ENCODE measurements at places on chromosomes 5 and 9.
A peak's percentile ranks its signal among the peaks of the same experiment; 100 is the strongest.

GRCh38 chr9:111232997-111233790, 96.8 kb downstream of the OR2K2 start:
- no peak for DNase-seq

DNA sequence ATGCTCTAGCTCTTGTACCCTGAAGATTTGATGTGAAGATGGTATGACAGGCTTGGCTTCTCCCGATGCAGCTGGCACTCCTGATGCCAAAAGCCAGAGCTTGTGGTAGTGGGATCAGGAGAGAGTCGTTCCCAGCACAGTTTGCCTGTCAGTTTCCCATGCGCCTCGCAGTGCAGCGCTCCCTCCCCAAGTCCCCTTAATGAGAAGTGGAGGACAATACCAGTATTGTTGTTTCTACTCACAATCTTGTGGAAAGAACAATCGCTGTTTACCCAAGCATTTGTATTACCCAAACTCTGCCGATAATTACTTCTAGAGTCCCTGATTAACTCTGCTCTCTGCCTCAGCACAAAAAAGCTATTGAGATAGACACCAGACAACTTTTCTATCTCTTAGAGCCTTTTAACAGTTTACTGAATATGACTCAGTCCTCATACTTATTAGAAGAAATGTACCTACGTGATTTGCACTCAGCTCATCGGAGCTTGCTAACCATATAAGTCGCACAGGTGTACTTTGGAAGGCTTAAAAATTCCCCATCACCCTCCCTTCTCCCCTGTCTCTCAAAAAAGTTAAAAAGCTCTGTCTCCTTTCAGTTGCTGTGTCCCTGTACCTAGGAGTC, 283.2 kb upstream of the TMEM161B start:
- no peak for DNase-seq

- no peak for DNase-seq
These were observed 63.2 kb downstream of the CFAP90 start for GRCh38 chr5:7787770-7788169.

DNA sequence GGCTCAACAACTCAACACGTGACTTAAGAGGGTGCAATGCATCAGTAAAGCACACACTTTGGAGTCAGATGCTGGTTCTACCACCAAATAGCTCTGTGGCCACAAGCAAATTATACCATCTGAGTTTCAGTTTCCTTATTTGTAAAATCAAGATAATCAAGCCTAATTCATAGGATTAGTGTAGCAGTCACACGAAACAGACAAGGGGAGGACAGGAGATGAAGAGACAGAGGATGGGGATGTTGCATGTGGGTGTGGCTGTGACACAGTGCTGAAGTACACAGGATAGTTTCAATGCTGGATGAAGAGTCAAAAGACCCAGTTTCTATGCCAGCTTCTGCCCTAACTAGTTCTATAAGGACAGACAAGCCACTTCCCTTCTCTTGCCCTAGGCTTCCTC, 60.2 kb downstream of the SPOCK1 start:
- DNase-seq = no peak

DNA sequence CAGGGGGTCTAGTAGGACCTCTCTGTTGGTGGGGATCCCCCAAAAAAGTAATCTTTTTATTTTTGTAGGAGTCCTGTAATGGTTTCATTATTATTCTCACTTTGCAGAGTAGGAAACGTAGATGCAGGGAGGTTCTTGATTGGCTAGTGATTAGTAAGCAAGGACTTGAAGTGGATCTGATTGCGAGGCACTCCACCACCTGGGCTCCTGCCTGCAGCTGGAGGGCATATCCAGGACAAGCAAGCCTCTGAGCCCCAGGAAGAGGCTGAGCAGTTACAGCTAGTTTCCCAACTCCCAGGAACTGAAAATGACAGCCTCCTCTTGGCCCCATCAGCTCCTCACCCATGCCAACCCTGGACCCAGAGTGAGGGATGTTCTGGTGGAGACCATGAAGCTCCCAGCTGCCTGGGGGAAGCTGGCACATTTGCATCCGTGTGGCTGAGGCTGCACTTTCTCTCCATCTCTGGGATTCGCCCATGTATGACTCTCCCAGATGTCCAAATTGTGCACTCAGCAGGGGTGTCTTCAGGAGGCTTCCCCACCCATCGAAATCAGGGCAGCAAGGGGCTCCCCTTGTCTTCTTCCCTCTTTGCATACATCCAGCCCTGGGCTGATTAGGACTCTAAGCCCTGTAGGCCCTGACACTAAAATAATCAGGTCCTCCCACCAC, 10.2 kb downstream of the KCNIP1 start:
- no peak for DNase-seq

DNA sequence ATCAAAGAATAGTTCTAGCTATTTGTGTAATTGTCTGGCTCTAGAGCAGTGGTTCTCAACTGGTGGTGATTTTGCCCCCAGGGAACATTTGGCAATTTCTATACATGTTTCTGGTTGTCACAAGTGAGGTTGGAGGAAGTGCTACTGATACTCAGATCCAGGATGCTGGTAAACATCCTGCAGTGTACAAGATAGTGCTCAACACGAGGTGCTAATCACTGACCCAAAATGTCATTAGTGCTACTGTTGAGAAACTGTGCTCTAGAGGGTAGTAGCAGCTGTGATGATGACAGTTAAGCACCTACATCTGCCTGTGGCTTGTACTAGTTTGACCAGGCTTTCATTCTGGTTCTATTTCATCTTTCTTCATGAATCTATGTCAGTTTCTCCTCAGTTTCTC, 22.1 kb downstream of the LRRC19 start:
- no peak for DNase-seq

DNA sequence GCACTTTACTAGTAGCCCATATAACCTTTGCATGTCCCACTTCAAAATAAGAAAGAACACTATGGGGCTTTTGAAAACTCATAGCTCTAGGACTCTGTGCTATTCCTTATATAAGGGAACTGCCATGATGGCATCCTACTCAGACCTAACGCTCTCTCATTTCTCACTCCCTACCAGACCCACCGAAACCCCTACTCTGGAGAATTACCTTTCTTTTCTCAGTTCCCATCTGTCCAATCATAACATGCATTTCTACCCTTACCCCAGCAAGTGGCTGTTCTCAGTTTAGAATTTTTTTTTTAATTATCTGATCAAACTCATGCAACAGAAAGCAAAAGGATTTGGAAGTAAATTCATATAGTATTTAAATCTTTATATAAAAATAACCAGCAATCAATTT, 27.3 kb downstream of the CARNMT1 start:
- no peak for DNase-seq

- no peak for DNase-seq
These were observed 163.6 kb upstream of the PRLR start for GRCh38 chr5:35393901-35394300.

DNA sequence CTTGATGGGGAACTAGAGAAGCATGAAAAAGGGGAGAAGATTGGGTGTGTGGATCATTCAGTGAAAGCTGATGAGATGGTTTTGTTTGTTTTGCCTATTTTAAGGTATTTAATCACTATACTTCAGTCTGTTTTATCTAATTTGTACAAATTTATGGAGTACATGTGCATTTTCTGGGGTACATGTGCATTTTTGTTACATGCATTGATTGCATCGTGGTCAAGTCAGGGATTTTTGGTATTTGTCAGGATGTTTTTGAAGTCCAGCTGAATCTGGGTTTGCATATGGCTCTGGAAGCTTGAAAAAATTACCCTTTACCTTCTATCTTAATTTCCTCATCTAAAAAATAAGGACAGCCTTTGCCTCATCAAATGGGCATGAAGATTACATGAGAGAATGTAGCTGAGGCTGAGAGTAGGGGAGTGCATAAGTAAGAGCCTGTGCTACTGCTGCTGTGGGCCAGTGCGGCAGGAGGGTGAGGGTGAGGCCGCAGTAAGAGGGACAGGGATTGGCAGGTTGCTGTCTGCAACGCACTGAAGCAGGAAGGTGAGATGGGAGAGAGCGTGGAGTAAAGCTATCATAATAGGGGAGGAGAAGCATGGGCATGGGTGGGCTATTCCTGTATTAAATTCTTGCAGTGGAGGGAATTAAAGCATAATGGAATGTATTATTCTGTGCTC, 139.8 kb downstream of the NPR3 start:
- DNase-seq = no peak

DNA sequence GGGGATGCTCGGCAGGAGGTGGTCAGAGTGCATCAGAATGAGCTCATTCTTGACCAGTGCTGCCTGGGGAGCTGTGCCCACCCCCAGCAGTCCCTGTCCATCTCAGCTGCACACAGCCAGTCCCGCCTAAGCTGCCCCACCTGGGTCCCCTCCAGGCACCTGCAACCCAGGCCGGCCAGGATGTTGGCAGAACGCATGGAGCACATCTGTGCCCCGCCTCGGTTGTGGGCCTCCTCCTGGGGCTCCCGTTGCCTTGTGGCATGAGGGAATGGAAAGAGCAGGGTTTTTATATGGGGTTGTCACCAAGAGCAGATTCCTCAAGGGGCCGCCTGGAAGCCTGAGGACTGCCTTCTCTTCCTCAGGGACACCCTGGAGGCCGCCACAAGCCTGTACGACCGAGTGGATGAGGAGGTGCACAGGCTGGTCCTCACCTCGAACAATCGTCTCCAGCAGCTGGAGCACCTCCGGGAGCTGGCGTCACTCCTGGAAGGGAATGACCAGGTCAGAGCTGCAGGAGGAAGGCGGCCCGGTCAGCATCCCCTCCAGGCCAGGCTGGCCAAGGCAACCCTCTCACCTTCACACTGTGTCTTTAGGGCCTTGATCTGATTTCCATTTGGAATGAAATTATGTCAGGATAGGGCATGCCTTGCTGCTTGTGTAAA, 34.8 kb upstream of the LRRC14B start:
- no peak for DNase-seq

- DNase-seq = no peak
These were observed 55.9 kb upstream of the KCNMB1 start for GRCh38 chr5:170444969-170445505.

GRCh38 chr5:72130351-72130761, 23.1 kb downstream of the MAP1B start:
- DNase-seq = no peak

GRCh38 chr5:121429761-121430160, 421.9 kb upstream of the FTMT start:
- DNase-seq = no peak

GRCh38 chr9:117523531-117524153, 108.8 kb upstream of the ASTN2 start:
- DNase-seq = no peak

GRCh38 chr9:95808011-95808410, 67.5 kb upstream of the ERCC6L2 start:
- DNase-seq = no peak

GRCh38 chr5:35198686-35199085, 31.6 kb downstream of the PRLR start:
- DNase-seq = no peak

- no peak for DNase-seq
These were observed 1.6 kb downstream of the ANXA6 start for GRCh38 chr5:151155775-151156506.

GRCh38 chr9:13791816-13792215, 512.3 kb upstream of the MPDZ start:
- no peak for DNase-seq

- DNase-seq = no peak
These were observed 179.6 kb upstream of the SGCD start for GRCh38 chr5:156147261-156147943.

GRCh38 chr5:177607452-177608192, 7.7 kb downstream of the B4GALT7 start:
- DNase-seq = peak; percentile 75

DNA sequence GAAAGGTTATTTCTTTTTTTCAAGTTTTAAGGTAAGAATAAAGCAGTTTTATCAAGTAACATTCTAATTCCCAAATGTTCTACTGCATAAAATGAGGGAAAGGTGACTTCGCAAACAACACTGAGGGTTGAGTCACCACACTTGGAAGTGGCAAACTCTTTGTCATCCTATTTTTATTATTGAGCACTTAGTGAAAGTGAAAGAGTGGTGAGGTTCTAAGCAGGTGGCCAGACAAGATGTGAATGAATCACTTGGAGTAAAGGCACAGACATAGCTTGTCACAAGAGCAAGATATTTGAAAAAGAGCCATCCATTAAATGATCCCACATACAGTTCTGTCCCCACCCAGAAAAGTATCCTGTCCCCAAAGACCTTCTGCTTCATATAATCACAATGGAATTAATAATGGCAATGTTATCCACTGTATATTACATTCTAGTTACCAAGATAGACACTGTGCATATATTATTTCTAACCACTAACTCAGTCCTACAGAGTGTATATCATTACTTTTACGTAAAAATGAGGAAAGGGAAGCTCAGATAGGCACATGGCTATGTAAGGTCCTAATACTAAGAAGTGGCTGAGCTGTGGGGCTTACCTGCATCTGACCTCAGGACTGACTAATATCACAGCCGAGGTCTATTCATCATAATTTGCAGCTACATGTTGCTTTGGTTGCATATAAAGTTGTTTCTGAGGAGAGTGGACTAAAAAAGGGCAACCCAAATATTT, 730.4 kb upstream of the MEF2C start:
- no peak for DNase-seq

- DNase-seq = no peak
These were observed 140.6 kb downstream of the ERCC6L2 start for GRCh38 chr9:96015876-96016686.

DNA sequence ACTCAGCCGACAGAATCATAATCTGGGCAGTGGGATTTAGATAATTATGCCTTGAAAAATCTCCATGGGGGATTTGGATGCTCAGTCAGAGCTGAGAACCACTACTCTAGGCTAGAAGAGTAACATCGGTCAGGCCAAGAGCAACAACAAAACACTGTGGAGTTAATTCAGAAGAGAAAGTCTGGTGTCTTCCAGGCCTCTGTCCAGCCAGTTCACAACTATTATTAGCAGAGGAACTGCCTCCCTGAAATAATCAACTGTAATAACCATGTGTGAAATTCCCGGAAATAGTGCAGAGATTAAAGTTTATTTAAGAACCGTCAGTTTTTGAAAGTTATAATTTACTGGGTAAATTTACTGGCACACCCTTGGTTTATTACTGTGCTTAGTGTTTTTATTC, 8.2 kb upstream of the MARCHF3 start:
- no peak for DNase-seq

- peak; percentile 3 for DNase-seq
These were observed 25.8 kb upstream of the FRRS1L start for GRCh38 chr9:109192732-109193361.

DNA sequence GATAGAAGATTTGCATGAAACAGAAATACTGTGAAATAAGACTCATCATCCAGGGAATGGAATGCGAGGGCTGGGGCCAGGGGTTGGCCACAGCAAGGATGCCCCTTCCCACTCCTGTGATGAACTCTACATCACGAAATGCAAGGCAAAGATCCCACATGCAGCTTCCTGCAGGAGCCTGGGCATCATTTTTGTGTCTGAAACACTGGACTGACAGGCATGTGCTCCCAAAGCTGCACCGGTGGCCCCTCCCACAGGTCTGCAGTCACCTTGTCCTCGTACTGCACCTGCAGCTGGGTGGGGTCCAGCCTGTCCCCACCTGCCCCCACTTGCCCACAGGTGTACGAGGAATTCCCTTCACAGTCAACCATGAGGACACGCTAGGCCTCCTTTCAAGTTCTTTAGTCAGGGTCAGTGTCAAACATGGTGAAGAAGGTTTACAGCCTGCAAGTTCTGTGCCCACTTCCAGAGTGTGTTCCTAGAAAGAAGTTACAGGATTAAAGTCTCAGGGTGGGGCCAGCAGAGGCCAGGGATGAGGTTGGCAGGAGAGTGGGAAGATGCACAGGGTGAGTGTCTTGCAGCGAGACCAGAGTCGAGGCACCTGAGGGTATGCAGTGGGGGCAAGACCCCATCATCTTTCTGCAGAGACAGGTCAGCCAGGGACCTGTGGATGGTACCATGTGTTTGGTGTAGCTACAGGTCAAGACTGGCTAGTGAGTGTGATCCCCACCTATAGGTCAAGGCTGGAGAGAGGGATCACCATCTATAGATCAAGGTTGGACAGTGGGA, 155.0 kb upstream of the IRX2 start:
- no peak for DNase-seq

- DNase-seq = peak; percentile 49
These were observed 231.0 kb downstream of the CDK5RAP2 start for GRCh38 chr9:120348951-120349429.

All from ACHN (cell line).